ENCODE measurements at places on chromosomes 6 and 20.
A peak's percentile ranks its signal among the peaks of the same experiment; 100 is the strongest.

- DNase-seq = no peak
These were observed 49.1 kb downstream of the HFE start for GRCh38 chr6:26136321-26136720.

- DNase-seq = peak; percentile 52
These were observed at the start of gene TPBG for GRCh38 chr6:82363428-82364086. Gene TPBG, plus strand, starts transcription at chr6:82363817. Its CDS starts 1,145 bp downstream, at chr6:82364962.

DNA sequence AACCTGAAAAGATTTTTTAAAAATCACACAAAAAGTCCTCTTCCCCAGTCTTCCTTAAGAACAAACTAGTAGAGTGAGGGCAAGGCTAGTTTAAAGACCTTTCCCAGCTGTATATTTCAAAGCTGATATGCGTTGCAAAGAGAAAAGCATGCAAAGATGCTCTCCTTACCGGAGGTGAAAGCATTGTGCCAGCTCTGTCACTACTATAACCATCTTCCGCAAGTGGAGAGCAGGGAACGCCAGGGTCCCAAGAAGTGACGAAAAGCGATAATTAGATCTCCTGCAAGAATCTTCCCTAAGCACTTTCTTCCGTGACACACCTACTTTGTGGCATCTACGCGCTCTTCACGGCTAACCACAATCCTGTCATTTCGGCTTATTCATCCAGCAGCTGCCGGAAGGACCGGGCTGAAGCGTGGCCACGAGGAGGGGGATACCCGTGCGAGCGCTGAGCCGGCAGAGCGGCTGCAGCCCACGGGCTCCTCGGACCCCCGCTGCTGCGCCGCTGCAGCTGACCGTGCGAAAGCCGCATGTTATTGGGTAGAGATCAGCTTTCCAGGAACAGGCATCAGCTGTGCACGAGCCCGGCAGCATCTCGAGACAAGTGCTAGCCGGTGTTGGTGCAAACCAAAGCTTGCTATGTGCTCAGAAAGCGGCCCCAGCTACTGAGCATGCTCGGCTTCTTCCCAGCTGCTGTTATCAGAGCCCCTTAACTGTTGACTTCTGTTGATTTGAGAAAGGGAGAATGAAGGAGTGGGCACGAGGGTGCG lies 57.2 kb upstream of the ARHGAP18 start:
- DNase-seq = peak; percentile 58

GRCh38 chr20:62650551-62651284 lies 8.4 kb downstream of the SLCO4A1 start:
- no peak for DNase-seq

DNA sequence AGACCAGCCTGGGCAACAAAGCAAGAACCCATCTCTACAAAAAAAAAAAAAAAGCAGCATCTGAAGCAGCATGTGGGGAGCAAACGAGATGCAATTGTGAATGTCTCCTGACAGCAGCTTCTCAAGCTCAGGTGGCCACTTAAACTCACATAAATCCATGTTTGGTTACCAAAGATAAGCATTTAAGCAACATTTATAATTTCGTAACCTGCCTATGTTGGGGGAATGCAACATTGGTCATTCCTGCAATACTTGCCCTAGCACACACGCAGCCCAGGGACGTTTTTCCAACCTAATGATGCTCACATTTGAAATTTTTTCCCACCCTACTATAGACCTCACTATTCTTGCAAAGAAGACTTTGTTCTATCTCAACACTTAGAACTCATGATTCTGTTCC lies 113.3 kb downstream of the ZFP64 start:
- no peak for DNase-seq

DNA sequence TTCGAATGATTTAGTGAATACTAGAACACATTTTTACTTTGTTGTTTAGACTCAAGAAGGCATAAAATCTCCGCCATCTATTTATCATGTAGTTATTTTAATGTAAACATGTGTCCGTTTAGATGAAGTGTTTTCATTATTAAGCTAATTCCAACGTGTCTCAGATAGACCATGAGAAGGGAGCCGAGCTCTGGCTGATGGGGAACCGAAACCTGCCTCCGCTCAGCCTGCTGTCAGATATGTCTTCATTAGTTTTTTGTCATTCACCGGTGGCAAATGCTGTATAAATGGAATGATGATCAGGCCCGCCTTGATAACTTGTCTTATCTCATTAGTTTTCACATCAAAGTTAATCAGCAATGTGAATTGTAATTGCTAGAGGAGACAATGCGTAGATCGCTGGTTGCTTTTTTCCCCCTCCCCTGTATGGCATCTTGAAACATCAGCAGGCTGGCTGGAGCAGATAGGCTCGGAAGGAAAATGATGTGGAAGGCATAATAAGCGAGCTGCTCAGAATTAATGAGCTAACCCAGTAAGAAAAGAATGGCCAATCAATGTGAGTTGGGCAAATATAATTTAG lies 136.4 kb downstream of the LINC00237 start:
- DNase-seq = no peak

GRCh38 chr20:57622579-57623381 lies 2.6 kb upstream of the ZBP1 start:
- peak; percentile 55 for DNase-seq

DNA sequence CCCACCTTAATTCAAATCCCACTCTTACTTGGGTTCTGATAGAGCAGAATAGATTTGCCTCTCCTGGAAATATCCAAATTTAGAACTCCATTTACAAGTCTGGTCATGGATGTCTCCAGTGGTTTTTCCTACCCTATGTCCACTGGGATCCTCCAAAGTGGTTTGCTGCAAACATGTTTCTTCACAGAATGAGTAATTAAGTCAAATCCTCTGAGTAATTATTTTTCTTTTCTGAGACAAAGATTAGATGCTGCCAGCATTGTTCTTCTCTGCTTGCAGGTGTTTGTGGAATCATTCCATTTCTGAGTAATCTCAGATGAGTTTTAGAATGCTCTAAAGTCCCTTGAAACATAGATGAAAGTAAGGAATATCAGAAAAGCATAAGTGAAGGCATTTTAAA lies 21.9 kb downstream of the DTD1 start:
- DNase-seq = no peak

- no peak for DNase-seq
These were observed 5.1 kb downstream of the QKI start for GRCh38 chr6:163419413-163420288.

- DNase-seq = no peak
These were observed 3.8 kb upstream of the MLN start for GRCh38 chr6:33807606-33808005.

DNA sequence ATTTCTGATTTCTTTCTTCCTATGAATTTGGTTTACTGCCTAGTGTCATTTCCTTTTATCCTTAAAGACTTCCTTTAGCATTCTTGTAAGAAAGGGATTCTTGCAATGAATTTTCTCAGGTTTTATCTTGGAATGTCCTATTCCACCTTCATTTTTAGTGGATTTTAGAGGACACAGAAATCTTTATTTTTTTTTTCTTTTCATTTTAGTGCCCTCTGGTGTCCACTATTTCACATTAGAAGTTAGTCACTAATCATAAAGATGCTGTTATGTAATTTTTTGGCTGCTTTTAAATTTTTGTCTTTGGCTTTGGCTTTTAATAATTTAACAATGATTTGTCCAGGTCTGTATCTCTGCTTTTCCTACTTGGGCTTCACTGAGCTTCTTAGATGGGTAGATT lies 28.1 kb downstream of the LMBRD1 start:
- DNase-seq = no peak

DNA sequence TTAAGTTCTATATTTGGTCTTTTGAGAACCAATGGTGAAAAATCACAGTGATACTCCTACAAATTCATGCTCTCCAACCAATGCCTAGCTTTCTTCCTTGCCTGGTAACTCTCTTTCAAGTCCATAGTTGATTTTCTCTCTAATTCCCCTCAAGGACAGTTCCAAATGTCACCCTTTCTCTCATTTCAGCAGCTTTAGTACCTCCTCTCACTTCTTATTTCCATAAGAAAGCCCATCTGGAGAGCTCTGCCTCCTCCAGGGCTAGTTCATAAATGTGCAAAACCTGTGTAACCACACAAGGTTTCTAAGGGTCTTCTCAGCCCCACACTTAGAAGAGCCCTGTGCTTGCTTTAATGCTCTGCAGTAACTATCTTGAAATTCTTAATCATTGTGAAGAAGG lies 155.4 kb upstream of the PLCB4 start:
- no peak for DNase-seq

DNA sequence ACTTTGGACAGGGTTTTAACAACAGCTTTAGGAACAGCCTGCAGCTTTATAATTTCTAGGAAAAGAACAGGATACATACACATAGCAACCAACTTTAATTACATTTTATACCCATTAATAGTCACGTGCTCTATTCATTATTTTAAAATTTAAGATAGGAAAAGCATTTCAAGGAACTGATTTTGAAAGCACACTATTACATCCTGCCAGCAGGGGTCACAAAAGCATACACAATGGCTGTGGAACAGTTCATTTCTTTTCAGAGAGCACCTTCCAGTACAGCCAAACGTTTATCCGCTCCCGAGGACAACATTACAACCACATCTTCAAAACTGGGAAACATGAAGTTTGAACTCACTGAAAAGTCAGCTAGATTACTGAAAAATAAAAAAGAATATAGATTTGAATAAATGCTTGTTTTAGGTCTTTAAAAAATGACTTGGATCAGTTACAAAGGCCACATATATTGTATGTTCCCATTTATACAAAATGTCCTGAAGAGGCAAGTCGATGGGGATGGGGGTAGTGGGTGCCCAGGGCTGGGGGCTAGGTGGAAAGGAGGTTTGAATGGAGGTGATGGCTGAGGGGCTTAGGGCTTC lies 104.6 kb upstream of the EXOC2 start:
- peak; percentile 45 for DNase-seq

DNA sequence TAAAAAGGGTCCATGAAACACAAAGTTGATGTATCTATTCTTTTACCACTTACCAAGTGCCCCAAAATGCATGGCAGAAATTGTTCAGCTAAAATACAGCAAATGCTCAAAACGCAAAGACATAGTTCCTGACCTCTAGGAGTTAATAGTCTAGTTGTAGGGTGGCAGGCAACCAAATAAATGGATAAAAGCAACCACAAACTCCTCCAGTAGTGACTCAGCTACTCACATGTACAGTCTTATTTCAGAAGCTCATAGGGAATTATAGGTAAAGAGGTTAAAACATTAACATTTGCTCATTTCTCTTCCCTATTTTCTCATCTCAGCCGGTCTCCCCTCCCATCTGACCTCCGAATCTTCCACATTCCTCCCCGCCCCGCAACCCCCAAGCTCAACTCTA lies 143.9 kb upstream of the INSM1 start:
- no peak for DNase-seq

DNA sequence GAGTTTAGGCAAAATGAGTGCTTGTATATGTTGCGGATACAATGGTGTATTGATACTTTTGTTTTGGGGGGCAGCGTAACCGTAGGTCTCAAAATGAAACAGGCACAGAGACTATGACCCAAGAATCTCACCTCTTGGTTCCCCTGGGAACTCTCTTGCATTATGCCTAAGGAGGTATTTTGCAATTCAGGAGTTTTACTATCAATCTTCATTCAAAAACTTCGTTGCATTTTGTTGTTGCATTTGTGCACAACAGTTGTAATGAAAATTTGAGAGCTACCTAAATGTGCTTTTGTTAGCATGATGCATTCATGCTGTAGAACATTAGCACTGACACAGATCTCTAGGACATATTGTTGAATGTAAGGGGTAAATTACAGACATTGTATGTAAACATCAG lies 18.2 kb downstream of the VTA1 start:
- DNase-seq = peak; percentile 45

GRCh38 chr6:53495506-53496499 lies 49.1 kb downstream of the GCLC start:
- no peak for DNase-seq

DNA sequence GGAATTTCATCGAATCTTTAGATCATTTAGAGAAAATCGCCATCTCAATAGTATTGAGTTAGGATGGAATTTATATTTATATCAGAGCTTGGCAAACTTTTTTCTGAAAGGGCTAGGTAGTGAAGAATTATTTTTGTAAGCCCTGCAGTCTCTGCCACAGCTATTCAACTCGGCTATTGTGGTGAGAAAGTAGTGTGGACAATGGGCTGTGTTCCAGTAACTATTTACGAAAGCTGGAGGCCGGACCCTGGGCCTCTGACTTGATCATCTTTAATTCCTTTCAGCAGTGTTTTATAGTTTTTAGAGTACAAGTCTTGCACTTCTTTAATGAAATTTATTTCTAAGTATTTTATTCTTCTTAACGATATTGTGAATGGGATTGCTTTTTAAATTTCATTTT lies 201.5 kb downstream of the FARS2 start:
- no peak for DNase-seq

DNA sequence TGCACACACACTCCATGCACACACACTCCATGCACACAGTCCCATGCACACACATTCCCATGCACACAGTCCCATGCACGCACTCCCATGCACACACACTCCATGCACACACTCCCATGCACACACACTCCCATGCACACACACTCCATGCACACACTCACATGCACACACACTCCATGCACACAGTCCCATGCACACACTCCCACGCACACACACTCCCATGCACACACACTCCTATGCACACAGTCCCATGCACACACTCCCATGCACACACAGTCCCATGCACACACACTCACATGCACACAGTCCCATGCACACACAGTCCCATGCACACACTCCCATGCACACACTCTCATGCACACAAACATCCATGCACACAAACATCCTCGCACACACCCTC lies 168.4 kb downstream of the TTLL2 start:
- DNase-seq = no peak

GRCh38 chr20:52103335-52103912 lies 88.2 kb downstream of the ZFP64 start:
- DNase-seq = no peak

DNA sequence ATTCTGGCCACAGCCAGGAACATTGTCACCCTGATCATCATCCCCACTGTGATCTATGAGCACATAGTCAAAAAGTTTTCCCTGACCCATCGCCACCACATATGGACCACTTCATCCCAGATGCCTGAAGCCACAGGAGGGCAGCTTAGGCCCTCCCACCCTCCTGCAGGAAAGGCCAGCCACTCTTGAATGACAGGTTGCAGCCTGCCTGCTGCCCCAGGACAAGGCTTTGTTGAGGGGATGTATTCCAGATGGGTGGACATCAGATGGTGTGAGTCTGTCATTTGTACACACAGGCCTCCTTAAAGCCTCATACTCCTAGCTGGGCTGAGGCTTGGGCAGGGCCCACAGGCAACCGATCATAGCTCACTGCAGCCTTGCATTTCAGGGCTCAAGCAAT lies 30.8 kb downstream of the DPPA5 start:
- DNase-seq = no peak

All from NCI-H2081 (cell line).